ENCODE measurements at places on chromosomes 6 and 20.

- no peak for DNase-seq
These were observed 179.1 kb downstream of the SYNE1 start for GRCh38 chr6:152457949-152458624.

DNA sequence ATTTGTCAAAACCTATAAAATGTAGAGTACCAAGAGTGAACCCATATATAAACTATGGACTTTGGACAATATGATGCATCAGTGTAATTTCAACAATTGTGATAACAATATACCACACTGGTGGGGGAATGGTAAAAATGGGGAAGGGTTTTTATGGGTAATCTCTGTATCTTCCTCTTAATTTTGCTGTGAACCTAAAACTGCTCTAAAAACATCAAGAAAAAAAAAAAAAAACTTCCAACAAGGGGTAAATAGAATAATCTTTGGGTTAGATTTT lies 592.0 kb upstream of the ADGRB3 start:
- no peak for DNase-seq

- DNase-seq = no peak
These were observed 194.9 kb upstream of the ZNF184 start for GRCh38 chr6:27667657-27668441.

DNA sequence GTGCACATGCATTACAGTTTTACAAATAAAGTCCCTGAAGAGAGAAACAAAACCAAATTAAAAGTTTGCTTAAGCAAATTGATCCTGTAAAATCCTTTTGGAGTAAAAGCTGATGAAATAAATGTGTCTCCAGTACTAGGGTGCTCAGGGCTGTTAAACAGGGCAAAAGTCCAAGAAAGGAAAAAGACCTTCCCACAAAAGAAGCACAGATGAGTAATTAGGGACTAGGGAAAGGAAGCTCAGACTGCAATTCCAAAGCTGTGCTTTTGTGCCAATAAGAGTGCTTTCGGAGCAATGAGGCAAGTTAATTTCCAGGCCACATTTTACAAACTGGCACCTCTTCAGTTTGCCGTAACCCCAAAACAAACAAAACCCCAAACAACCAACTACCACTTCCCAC lies 10.4 kb upstream of the RNF182 start:
- DNase-seq = no peak
